ENCODE measurements at places on chromosomes 6 and 20.

GRCh38 chr6:130453230-130453629 is 87.4 kb downstream of the TMEM200A start:
- no peak for DNase-seq

GRCh38 chr6:136016228-136017225 is 165.0 kb downstream of the PDE7B start:
- no peak for DNase-seq

DNA sequence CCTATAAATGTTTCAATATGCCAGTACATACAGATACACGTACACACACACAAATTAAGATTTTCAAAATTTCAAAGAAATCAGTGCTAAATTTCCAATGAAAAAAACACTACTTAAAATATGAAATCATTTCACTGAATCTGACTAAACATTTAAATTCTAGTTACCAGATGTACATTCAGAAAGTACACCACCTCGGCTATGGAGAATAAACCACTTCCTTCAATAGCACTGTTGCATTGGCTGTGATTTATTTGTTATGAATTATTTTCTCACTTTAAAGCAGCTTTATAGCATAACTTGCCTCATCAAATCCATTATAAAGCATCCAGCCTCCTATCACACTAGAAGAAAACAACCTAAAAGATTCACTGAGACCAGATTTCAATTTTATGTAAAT is 36.6 kb downstream of the HBS1L start:
- no peak for DNase-seq

GRCh38 chr6:139711804-139712585 is 337.5 kb upstream of the CITED2 start:
- DNase-seq = no peak

- DNase-seq = no peak
Observed at GRCh38 chr6:46539866-46540265, 48.6 kb upstream of the RCAN2 start.

GRCh38 chr6:122449069-122449468 is 22.5 kb downstream of the SERINC1 start:
- no peak for DNase-seq

- DNase-seq = no peak
Observed at GRCh38 chr6:137261361-137261760, 42.2 kb upstream of the IFNGR1 start.

DNA sequence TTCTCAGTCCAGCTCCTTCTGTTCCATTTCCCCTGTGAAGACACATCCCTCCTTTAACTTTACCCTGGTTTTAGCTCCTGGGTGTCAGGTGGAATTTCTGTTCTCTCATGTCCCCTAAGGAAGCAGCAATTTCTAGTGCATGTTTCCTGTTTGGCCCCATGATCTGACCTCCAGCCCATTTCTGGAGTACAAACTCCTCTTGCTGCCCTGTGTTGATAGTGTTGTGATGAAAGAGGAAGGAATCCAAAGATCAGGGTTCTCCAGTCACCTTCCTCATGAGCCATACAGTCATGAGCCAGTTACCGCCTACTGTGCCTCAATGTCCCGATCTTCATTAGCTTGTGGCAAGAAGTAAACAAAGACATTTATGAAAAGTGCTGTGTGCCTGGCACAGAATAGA is 97.4 kb downstream of the PHACTR1 start:
- no peak for DNase-seq

DNA sequence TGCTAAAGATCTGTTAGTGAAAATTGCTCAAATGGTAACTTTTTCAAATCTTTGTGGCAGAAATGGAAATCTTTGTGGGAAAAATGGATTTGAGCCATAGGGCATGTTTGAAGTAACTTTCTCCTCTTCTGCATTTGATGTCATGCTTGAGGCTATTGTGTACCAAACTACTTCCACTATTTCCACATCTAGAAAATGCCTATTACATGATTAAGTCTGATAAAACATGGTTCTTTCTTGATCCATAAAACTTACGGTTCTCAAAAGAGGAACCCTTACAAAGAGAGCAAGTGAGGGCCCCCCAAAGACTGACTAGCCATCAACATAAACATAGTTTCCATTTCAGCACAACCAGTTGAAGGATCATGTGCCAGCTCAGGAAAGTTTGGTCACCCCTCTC is 150.6 kb downstream of the NFATC2 start:
- DNase-seq = no peak

GRCh38 chr20:35264755-35265154 is 13.2 kb downstream of the MMP24OS start:
- no peak for DNase-seq

GRCh38 chr6:19812512-19813119 is 24.6 kb upstream of the ID4 start:
- no peak for DNase-seq

DNA sequence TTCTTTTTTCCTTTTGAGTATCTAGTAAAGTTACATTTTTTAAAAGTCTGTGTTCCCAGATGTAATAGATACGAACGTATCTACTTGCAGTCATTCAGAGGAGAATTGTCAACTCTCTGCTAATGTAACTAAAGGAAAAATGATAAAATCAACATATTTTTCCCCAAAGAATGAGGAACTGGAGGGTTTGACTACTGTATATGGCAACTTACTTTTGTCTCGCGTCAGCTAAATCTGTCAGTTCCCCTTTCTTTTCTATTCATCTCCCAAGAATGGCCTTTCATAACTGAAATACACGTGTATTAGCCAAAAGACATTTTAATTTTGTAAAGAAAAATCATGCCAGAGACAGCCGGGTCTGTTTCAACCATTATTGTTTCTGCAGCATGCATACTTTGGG is 5.4 kb downstream of the EYA2 start:
- no peak for DNase-seq
